ENCODE measurements at places on chromosomes 16 and 17.

GRCh38 chr16:2364638-2365210 lies 24.2 kb upstream of the ABCA3 start:
- DNase-seq: no peak

DNA sequence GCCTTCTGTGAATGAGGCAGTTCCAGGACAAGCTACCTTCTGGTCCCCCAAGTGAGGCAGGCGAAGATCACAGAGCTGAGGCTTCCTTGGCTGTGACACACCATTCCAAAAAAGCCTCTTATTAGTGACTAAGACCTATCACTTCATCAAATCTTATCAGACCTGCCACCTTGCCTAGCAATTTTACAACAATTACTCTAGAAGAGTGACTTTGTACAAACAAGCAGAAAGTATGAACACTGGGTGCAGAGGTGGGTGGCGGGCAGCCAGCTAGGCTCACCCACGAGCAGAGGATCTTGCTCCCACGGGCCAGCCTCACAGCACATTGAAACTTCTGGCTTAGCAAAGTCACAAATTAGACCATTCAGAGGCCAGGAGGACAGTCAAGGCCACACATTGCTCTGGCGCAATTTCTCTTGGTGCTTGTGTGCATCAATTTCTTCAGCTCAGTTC lies 2.2 kb upstream of the ICAM2 start:
- no peak for DNase-seq

DNA sequence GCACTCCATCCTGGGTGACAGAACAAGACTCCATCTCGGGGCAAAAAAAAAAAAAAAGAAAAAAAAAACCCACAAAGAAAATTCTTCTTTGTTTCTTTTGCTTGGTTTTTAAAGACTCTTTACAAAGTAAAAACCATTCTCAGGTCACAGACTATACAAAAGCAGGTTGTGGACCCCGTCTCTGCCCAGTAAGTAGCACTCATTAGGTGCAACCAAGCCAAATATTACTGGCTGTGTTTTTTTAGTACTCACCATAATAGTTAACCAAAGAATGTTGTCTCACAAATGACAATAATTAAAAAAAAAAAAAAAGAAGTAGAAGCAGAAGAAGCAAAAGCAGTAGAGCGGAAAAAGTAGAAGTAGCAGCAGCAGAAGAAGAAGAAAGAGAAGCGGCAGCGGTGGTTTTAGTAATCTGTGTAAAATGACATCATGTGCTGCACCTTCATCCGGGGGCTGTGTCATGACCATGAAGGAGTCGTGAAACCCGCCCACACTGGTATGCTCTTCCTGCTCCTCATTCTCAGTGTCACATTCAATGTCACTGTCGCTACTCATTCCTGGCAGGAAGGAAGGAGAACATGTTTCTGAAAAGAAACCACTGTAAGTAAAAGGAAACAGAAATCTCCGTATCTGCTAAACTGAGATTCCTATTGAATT lies 105.4 kb downstream of the TRIM37 start:
- peak; percentile 78 for DNase-seq

DNA sequence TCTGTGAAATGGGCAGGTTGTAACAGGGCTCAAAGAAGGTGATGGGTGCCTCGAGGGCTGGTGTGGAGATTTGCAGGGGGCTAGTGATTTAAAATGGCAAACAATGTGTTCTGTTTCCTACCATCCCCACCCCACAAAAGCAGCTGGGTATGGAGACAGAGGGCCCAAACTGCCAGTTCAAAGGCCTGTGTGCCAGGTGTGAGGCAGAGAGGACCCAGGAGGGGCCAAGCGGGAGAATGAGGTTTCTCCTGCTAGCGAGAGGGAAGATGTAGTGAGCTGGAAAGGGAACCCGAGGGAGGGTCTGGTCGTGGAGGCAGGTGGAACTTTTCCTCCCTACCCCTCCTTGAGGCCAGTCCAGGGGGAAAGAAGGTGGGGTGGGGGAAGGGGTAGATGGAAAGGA lies 39.4 kb downstream of the LAT start:
- DNase-seq: no peak

- peak; percentile 52 for DNase-seq
These were observed 3.1 kb downstream of the CDC6 start for GRCh38 chr17:40290629-40291280.

Data from GM10248 (cell line).